ENCODE measurements at places on chromosomes 3 and 15.

DNA sequence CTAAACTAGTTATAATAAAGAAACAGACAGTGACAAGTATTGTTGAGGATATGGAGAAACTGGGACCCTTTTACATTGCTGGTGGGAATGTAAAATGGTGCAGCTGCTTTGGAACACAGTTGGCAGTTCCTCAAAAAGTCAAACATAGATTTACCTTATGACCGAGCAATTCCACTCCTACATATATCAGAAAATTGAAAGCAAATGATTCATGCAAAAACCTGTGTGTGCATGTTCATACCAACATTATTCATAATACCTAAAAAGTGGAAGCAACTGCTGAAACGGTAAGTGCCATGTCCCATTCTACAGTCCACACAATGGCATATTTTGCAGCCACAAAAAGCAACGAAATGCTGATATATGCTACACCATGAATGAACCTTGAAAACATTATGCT lies 12.2 kb upstream of the SEC61A1 start:
- no peak for DNase-seq

GRCh38 chr3:44068753-44069152 lies 172.9 kb upstream of the TOPAZ1 start:
- no peak for DNase-seq

GRCh38 chr15:23424111-23424904 lies 22.7 kb downstream of the GOLGA6L2 start:
- DNase-seq = no peak

GRCh38 chr3:130379274-130379673 lies 33.8 kb downstream of the COL6A5 start:
- peak; percentile 36 for DNase-seq

DNA sequence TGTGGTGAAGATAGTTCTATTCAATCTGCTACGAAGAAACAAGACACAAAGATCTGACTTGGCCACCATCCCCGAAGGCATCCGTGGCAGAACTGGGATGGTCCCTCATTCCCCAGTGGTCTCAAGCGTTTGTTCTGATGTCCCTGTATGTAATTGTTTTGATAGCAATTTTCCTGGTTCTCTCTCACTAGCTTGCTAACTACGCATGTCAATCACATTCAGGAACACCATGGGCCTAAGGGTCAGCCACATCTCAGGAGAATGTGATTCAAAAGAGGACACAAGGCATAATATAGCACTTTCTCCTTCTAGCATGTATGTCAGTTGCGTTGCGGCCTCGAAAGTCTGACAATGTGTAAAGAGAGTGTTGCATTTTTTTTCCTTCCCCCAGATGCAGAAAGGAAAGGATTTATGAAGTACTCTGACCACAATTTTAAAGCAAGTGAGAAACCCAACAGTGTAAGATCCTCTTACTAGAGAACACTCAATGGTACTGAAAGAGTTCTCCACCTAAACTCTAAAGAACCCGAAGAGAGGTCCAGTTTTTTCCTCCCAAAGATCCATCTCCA lies 32.0 kb upstream of the TCF12 start:
- DNase-seq = no peak

DNA sequence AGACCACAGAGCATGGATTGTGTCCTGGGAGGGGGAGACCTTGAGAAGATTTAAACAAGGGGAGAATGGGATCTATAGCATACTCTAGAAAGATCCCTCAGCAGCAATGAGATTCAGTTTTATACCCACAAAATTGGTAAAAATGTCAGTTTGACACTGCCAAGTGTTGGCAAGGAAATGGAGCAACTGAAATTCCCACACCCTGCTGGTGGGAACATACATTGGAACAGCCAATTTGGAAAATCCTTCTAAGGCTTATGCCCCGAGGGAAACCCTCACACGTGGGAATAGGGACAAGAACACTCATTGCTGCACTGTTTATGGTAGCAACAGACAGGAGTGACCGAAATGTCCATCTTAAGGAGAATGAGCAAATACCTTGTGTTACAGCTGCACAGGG lies 5.0 kb upstream of the DNAJB8 start:
- no peak for DNase-seq

GRCh38 chr3:21750080-21750696 lies 822 bp downstream of the ZNF385D start:
- peak; percentile 57 for DNase-seq

DNA sequence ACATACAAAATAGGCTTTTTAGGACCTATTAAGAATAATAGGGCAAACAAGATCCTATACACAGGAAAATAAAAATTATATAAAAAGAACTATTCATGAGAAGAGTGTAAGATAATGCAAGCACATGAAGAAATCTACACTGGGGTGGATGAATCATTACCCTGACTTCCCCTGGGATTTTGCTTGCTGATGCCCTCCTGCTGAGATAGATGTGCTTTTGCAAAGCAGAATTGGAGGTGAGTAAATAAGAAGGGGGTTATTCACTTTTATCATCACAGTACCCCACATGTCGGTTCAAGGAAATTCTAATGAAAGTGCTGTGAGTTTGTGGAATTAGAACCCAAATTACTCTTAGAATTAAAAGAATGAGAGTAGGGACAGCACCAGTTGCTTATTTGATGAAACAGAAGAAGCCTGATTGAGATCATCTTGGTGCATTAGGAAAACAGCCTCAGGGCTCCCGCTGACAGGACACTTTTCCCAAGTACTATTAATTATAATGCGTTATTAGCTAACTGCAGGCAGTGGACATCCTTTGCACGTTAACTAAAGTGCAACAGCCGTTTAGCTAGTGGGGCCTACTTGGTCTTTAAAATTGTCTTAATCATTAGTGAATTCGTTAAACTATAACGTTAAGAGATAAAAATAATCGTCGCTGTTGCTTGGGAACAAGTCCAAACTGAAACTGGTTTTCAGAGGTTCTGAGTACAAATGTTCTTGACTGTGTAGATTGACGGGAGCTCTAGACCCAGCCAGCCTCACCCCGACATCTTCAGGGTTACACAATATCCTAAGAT lies 48.4 kb downstream of the SLC2A2 start:
- DNase-seq = peak; percentile 57

DNA sequence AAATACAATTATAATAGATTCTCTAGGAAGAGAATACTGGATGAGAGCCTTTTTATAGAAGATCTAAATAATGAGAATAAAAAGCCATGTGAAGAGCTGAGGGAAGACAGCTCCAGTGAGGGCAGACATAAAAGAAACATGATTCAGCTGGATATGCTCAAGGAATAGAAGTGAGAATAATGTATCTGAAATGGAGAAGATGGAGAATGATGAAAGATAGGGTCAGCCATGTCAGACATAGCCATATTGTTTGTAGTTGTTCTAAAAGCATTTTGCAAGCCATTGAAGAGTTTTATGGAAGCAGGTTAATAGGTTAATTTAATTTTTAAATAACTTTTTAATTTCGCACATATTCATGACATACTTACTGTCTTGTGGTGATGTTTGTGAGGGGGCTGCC lies 713.5 kb upstream of the ARPP21 start:
- no peak for DNase-seq

GRCh38 chr3:23752126-23752525 lies 53.6 kb upstream of the UBE2E1 start:
- peak; percentile 27 for DNase-seq

DNA sequence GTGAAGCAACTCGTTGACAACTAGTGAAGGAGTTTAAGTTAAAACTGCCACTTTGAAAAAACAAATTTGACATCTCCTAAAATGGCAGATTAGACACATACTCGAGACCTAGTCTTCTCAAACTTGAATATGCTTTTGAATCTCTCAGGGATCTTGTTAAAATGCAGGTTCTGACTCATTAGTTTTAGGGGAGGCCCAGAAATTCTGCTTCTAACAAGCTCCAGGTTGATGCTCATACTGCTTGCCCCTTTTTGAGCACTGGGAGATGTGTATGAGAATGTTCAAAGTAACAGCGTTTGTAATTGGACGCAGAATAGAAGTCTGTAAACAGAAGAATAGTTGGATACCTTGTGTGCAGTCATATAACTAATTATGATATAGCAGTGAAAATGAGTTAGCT lies 1.6 kb downstream of the C3orf38 start:
- DNase-seq = no peak

- peak; percentile 55 for DNase-seq
These were observed 722 bp downstream of the RBMS3 start for GRCh38 chr3:29281344-29282241.

- DNase-seq = peak; percentile 37
These were observed 891.9 kb downstream of the ROBO1 start for GRCh38 chr3:78875851-78876250.

DNA sequence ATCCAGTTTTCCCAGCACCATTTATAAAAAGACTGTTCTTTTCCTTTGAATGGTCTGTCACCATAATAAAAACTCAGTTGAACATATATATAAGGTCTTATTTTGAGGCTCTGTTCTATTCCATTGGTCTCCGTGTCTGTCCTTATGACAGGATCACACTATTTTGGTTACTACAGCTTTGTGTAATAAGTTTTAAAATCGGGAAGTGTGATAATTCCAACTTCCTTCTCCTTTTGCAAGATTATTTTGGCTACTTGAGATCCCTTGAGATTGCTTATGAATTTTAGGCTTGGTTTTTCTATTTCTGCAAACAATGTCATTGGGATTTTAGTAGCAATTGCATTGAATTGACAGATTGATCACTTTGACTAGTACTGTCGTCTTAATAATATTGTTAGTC lies 35.7 kb downstream of the SACM1L start:
- no peak for DNase-seq

DNA sequence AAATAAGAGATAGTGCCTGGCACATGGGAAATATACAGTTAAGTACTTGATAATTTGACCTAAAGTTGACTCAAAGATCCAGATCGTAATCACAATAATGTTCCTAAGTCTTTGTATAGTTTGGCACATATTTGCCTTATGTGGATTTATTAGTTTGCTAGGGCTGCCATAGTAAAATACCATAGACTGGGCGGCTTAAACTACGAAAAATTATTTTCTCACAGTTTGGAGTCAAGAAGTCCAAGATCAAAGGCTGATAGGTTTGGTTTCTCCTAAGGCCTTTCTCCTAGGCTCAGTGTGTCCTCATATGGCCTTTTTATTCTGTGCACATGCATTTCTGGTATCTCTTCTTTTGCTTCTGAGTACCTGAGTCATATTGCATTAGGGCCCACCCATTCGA lies 453.7 kb downstream of the NAALADL2 start:
- no peak for DNase-seq

- DNase-seq = no peak
These were observed 5.3 kb downstream of the COPG1 start for GRCh38 chr3:129254536-129255230.

DNA sequence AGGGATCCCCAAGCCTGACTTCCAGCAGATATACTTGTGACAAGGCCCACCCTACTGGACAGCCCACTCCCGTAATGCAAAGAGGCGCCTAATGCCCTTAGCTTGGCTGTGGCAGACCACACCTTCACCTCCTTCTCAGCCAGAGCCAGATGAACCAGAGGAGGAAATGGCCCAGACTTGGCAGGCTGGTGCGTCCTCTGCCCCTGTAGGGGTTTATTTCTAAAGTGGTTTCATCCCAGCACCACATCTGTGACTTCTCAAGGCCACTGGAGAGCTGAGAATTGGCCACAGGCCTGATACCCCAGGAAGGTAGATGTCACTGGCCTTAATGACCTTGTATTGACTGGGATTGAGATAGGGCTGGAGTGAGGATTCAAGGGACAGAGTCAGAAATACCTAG lies 29.5 kb downstream of the BOC start:
- DNase-seq = no peak

GRCh38 chr3:50194128-50194902 lies 2.9 kb downstream of the GNAT1 start:
- peak; percentile 59 for DNase-seq

- DNase-seq = peak; percentile 69
These were observed 69.8 kb downstream of the SH3GL3 start for GRCh38 chr15:83516935-83517334.

- peak; percentile 86 for DNase-seq
These were observed at the start of gene HSPBAP1 for GRCh38 chr3:122793568-122794416. TSS of gene HSPBAP1 (minus strand) at chr3:122793831. CDS start at chr3:122793680, 151 bp downstream.

DNA sequence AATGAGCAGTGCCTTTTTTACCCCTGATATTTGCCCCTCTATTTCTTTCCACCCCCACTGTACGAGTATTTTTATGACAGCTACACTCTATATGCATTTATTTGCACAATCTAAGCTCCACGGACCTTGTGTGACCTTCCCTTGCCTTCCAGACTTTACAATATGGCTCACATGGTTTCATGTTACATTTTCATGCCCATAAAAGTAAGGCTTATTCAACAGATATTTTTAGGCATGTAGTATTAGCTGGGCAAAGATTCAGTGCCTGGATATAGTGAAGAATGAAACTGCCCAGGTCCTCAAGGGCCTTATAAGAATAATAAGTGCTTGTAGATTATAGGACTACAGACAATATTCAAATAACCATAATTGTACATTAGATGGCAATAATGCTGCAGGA lies 481.9 kb upstream of the CNTN4 start:
- no peak for DNase-seq

DNA sequence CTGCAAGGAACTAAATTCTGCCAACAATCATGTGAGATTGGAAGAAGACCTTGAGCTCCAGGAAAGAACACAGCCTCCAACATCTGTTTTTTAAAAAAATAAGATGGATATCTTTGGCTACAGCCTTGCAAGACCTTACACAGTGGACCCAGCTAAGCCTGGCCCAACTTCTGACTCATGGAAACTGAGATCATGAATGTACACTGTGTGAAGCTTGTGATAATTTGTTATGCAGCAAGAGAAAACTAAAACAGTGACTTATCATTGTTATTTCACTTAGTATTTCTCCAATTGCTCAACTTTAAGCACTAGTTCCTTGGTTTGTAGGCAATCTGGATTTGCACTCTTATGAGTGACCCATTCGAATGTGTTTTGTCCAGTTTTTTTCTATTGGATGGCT lies 29.3 kb downstream of the SHQ1 start:
- peak; percentile 48 for DNase-seq

- peak; percentile 86 for DNase-seq
These were observed 59.6 kb downstream of the MAGI1 start for GRCh38 chr3:65979162-65979561.

DNA sequence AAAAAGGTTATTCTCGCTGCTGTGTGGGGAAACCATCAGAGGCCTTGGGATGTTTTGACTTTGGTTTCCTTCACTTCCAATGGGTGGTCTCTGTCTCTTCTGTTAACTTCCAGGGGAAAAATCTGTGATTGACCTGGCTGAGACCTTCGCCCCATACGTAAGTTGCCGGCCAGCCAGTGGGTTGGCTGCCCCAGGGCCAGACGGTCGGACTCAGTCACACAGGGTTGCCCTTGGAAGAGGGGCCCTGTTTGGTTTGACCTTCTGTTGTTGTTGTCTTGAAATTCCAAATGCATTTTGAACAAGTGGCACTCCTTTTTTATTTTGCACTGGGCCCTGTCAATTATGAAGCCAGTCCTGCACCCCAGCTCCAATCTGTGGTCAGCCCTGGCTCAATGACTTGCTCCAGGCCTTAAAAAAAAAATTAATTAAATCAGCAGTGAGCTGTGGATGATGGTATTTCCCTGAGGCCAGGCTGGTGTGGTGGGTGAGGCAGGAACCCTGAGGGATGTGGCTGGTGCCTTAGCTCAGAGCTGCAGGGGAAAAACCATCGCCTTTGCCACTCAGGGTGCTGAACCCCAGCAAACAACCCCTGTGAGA lies 4.5 kb downstream of the FAM107A start:
- DNase-seq = no peak
